ENCODE measurements at places on chromosomes 5 and 9.

DNA sequence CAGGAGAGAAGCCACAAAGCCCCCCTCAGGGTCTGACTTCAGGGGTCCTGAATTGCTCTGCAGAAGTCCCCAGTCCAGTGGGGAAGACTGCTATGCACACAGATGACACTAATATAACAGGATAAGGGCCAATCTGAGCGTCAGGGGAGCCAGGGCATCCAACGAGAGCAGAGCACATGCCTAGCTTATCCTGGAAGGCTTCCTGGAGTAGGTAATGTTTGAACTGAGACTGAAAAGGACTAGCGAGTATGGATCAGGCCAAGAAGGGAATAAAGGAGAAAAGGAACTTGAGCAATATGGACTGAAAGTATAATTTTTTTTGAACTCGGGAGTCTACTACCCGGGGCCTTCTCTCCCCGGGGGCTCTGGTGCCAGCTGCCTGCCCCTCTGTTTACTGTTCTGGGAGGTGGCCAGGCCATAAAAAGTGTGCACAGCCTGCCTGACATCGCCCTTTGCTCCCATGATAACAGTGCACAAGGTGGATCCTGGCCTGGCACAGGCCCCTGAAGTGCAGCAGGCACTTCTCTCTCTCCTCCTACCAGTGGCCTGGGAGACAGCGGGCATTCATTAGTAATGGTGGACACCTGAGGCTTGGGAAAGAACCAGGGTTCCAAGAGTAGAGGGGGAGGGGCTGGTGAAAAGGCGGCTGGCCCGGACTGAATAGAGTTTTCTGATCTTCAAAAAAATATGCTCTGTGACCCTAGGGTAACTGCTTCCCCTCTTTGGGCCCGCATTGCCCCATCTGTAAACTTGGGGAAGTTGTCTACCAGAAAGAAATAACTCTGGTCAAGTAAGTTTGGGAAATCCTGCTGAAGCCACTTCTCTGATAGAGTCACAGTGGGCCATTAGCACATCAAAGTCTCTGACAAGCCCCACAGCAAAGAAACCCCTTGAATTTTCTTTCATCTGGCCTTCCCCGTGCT lies 4.6 kb upstream of the SLC6A7 start:
- DNase-seq = no peak

- no peak for DNase-seq
Observed at GRCh38 chr9:126459126-126459525, 132.5 kb downstream of the MVB12B start.

DNA sequence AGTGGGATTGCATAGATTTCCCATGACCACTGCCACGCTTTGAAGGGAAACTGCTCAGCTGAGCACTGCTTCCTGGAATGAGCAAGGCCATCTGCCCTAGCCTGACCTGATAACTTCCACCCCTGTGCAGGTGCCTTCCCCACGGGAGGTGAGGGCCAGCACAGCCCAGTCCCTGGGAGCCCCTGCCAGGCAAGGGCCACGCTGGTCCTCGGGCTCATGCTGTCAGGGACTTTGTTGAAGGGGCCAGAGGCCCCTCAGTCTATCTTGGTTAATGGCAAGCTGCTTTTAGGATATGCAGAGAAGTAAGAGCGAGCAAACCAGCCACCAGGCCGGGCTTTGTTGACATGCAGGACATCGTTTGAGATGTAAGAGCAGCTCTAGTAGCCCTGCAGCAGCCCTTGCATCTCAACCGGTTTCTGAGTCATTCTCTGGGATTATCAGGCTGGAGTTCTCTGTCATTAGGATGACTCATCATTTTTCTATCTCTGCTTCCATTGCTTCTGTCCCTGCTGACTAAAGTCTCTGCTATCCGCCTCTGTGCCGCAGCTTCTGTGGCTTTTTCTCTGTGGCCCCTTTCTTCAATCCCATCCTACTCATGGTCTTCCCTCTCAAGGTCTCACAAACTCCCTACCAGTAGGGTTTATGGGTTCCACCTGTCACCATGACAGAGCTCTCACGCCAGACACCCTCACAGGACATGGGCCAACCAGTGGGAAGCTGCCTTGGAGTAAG lies 30.6 kb upstream of the IQGAP2 start:
- no peak for DNase-seq

- no peak for DNase-seq
Observed at GRCh38 chr5:112087222-112087621, 330.2 kb upstream of the NREP start.

DNA sequence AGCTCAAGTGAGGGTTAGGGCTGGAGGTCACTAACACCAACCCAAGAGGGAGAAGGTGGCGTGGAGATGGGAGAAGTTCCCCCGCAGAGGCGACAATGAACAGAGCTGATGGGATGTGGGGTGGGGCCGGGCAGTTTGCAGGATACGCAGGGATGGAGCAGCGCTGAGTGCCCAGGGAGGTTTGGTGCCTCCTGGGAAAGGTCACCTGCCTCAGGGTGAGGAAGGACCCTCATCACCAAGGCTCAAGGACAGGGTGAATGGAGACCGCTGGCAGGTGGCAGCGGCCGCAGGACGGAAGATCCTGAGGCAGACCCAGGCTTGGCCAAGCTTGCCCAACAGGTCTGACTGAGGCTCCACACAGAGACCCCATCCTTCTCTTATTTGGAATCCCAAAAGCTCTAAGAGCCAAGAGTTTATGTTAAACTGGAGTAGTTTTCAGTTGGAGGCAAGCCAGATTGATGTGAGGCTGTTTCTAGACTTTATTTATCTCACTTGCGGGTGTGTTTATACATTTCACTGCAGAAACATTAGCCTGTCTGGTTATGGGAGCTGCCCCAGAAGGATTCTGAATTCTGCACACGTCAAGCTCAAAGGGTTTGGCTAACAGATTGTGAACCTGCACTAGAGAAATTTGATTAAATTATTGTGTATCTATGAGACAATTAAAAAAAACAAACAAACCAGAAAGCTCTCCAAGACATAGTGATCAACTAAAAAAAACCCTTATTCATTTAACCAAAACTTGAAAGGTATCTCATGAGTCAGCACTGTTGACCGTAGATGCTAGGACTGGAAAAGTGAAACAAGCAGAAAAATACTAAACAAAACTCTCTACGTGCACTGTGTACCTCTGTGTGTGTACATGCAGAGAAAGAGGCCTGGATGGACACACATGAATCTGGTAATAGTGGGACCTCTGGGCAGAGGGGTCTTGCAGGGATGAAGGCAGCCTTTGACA lies 146.2 kb upstream of the PHYKPL start:
- DNase-seq = no peak

DNA sequence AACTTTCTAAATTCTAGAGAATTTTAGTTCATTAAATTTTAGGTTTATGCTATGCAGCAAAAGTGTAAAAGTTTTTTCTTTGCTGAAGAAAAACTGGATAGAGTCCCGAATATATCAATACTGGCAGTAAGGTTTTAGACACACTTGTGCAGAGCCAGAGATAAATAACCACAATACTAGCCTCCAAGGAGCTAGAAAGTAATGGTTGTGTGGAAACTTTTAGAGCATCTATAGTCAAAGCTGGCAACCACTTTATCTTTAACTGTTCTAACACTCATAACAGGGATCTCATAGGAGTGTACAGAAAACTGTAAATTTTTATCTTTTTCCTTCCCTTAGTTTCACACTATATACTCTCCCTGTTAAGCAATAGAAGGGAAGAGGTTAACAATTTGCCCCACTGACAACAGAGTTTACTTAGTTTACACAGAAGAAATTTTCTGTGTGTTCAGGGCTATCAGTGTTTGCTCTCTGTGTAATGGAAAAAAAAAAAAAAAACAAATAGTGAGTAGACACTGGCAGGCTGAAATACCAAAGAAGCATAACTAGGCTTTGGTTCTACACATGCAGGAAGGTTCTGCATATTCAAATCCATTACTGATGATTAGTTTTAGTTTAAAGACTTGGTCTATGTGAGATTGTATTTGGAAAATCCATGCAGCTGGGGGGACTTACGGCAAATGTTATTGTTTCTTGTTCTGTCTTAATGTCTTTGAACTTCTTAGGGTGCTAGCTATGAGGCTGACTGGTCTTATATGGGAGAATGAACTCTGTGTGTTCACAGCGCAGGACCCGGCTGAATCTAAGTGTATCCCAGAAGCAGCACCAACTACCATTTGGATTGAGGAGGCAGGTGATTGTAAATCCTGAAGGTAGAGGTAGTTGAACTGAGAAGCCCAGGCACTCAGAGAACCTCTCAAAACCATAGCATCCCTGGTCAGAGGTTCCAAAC lies 187.6 kb downstream of the PCSK1 start:
- DNase-seq = no peak

DNA sequence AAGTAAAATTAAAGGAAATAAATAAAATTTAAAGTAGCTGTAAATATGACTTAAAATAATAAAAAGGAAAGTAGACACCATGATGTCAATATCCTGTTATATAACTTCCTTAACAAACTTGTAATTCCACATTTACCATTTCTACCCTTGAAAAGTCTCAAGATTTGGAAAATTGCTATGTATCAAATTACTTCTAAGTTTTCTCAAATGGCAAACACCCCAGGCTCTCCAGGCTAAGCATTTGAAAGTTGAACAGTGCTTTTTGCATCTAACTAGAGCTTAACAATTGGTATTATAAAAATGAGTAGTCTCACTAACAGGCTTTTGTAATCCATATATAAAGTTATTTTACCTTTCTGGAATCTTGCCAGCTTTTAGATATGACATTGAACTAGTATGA lies 41.5 kb upstream of the MACIR start:
- no peak for DNase-seq

DNA sequence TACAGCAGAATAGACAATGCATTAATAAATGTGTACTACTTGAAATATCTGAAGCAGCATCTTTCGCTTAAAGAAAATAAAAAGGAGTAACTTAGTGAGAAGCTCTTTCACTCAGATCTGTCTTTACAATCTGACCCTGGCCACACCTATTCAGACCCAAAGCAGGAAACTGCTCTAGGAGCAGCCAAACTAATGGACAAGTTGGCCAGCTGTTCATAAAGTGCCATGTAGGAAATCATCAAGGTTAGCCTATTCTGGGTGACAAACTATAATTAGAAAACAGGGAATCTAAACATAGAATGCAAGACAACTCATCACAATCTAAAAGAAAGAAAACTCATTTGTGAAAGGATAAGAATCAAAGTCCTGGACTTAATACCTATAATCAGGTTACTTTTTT lies 101.3 kb downstream of the AGTPBP1 start:
- DNase-seq = no peak

DNA sequence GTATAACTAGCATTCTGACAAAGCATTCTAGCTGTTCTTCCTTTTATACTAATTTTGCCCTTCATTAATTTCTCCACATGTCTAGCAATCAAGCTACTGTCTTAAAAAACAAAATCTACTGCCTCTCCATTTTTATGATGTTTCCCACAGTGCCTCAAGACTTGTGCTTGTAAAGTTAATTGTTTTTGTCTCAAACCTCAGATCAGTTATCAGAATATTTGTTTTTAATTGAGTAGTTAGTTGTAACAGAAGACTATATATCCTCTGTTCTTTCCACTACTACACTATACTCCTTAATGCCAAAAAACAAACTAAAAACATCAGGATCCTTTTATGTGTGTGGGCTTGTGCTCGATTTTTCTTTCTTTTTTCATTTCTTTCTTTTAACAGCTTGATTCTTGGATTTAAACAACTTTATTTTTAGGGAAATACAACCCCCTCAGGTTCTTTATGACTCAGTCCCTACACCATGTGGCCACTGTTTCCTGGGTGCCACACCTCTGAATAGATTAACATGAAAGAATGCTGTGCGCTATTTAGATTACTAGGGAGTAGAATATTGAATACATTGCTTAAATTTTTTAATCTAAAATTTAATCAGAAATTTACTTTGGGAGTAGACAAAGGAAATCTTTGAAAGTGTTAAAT lies 1.2 kb downstream of the ASPN start:
- DNase-seq = no peak

- DNase-seq = no peak
Observed at GRCh38 chr5:2196416-2196815, 313.7 kb upstream of the IRX4 start.

GRCh38 chr5:146660376-146660960 lies 144.5 kb upstream of the GPR151 start:
- no peak for DNase-seq

DNA sequence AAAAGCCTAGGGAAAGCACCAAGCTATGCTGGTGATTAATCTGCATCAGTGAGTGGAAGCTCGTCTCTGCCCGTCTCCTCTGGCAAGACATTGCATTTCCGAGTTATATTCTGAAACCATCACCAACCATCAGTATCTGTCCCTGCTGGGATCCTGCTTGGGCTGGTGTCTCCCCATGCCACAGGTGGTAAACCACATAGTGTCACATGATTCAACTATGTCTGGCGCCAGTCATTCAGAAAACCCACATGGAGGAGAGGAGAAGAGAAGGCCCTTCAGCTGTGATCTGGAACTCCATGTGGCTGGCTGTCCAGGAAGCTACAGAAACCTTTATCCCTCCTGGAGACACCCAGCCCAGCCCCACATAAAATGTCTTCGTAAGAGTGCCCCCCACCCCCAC lies 4.8 kb downstream of the IL9 start:
- peak; percentile 1 for DNase-seq

DNA sequence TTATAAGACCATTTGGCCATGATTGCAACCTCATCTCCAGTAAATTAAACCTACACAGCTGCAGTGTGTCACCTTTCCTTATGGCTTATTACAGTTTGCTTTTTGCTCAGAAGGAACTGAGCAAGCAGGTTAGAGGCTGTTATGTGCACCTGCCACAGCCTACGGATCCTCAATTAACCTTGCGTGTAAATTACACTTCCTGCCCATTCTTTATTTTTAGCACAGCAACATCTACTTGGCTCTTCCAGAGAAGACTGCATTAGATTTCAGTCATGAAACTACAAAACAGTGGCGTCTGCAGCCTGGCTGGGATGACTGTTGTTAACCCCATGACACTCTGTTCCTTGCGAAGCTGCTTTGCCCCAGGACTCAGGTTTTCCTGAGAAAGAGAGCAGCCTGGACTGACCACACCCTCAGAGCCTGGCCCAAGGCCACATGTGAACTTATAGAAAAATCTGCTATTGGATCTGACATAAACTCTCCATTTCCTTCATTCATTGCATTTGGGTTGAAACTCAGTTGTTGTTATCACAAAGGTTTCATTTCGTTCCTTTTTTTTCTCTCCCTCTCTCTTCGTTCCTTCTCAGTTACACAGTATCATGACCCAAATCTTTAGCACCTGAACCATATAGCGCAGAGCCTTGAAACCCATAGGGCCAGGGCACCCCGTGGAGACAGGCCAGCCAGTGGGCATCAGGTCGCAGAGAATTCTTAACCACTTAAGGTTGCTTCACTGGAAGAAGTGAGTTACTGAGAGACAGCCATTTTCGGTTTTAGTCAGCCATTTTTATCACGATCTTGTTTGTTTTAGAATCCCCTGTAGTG lies 138.6 kb downstream of the PALM2AKAP2 start:
- peak; percentile 14 for DNase-seq

DNA sequence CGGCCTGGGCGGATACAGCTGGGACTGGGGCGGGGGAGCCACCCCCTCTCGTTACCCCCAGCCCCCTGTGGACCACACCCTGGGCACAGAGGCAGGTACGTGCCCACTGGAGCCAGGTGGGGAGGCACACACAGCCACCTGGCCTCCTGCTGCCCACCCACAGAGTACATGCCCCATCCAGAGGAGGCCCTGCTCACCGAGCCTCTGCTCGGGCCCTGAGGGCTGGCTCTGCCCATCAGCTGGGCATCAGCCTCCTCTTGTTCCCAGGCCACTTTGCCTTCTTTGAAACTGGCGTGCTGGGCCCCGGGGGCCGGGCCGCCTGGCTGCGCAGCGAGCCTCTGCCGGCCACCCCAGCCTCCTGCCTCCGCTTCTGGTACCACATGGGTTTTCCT lies 6.3 kb downstream of the MAMDC4 start:
- DNase-seq = no peak

GRCh38 chr5:111134087-111134486 lies 41.9 kb downstream of the WDR36 start:
- no peak for DNase-seq

GRCh38 chr9:882416-882924 lies 41.0 kb downstream of the DMRT1 start:
- DNase-seq = no peak
